ELR (cell line): ENCODE measurements at places on chromosomes 2 and 18.
A peak's percentile ranks its signal among the peaks of the same experiment; 100 is the strongest.

DNA sequence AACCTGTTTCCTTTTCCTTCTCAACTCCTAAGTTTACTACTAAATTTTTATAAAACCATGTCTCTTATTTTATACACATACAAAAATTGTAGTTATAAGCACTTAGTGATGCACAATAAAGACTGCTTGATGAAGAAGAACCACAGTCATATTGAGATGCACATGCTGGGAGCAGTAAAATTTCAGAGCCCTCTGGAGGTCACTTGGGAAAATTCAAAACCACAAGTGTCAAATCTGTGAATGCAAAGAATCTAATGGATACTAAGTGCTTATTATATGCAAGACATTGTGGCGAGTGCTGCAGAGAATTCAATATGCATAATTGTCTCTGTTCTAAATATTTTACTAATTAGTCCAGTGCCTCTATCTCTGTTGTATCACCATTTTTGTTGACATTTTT, 180.5 kb downstream of the VWC2L start:
- peak; percentile 23 for DNase-seq

- peak; percentile 17 for DNase-seq
Measured at GRCh38 chr18:11392292-11392691, 217.1 kb upstream of the SLC35G4 start.

GRCh38 chr18:3814816-3815215, 364.8 kb downstream of the TGIF1 start:
- peak; percentile 80 for DNase-seq

GRCh38 chr2:74181739-74182138, 3.1 kb upstream of the MOB1A start:
- DNase-seq = no peak

DNA sequence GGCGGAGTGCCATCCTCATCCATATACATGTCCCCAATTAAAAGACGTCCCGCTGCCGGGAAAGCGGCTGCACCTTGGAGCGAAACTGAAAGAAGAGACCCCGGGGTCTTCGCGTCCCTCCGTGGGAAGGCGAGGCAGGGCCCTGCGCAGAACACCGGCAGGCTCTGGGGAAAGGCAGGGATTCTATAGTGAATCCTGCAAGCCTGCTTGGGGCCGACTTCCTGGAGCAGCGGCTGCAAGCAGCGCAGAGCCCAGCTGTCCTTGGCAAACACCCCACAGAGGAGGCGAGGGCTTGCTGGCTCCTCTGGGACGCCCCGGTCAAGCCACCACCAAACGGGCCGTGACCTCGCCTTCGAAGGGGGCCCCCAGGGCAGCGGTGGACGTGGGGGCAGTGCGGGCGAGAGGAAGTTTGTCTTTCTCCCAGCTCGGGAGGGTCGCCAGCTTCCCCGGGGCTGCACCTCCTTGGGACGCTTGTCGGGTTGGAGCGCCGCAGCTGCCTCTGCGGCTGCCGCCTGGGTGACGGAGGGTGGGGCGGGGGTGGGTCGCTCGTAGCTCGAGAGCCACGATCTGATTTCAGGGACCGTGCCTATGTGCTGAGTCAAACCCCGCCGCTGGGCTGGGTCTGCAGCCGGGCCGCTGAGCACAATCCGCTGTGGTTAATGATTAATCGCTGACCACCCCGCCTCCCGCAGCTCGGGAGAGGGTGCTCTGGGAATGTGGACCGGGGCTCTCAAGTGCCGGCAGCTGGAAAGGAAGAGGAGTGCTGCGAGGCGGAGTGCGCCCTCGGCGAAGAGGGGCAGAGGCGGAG, 486 bp upstream of the GPR39 start:
- DNase-seq = peak; percentile 99
